ENCODE measurements at places on chromosomes 1 and 21.
A peak's percentile ranks its signal among the peaks of the same experiment; 100 is the strongest.

DNA sequence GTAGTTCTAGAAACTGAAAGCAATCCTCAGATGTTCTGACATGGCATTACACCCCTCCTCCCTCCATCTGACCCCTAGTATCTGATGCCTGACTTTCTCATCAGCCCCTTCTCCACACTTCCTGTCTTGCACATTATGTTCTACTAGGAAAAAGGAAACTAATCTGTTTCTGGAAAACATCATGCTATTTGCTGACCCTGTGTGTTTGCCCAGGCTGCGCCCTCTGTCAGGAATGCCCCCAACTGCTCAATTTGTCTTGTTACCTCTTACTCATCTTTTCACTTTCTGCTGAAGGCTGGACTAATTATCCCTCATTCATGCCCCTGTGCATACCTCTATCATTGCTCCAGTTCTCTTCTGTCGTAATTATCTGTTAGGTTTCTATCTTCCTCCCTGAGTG lies 37.5 kb upstream of the DAB1 start:
- no peak for DNase-seq

DNA sequence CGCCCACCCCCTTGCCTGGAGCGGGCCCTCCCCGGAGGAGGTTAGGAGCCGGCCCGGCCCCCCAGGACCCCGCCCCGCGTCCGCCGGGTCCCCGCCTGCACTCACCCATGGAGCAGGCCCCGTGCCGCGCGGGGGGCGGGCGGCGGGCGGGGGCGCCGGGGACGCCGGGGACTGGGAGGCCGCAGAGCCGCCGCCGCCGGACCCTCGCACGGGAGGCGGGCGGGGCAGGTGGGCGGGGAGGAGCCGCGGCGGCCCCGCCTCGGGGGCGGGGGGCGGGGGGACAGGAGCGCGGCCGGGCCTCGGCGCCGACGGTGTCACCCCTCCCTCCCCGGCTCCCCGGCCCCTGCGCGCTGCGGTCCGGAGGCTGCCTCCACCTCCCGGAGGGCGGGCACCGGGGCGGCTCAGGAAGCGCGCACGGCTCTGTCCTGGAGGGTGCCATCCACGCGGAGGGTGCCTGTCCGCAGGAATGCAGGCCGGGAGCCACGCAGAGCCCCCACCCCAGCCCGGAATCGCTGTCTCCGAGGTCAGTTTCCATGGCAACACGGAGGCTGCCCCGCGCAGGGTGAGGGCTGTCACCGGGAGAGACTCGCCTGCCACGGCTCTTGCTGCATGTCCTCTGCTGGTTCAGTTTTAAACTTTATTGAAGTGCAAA lies 5.9 kb upstream of the PLEKHG5 start:
- DNase-seq, result no peak

GRCh38 chr1:51415963-51416362 lies 85.6 kb upstream of the TTC39A start:
- no peak for DNase-seq

- no peak for DNase-seq
These were observed 16.1 kb downstream of the EIF2B3 start for GRCh38 chr1:44970317-44970716.

DNA sequence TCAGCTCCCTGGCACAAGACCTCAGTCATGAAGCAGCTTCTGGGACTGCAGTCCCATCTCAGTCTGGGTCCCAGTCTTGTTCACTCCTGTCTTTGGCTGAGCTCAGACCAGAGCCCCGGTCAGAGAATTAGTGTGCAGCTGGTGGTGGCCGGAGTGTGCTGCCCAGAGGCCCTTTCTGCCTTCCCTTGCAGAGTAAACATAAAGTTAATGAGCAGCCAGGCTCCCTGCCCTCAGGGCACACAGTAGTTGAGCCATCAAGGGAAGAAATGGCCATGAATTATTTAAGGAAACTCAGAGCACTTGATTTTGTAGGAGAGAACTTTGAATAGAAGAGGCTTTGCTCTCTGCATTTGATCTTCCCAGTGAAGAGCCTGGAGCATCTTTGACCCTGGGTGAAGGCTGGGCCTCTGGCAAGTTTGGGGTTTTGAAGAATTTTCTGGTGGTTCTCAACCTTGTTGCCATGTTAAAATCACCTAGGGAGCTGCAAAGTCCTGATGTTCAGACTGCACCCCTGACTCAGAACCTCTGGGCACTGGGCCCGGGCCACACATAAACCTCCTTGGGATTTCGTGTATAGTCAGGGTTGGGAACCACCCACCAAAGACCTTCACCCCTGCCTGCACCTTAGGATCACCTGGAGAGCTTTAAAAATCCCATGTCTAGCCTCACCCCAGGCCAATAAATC lies 26.4 kb upstream of the SELENON start:
- DNase-seq, result no peak

GRCh38 chr1:109253803-109254620 lies 4.7 kb downstream of the CELSR2 start:
- DNase-seq, result no peak

DNA sequence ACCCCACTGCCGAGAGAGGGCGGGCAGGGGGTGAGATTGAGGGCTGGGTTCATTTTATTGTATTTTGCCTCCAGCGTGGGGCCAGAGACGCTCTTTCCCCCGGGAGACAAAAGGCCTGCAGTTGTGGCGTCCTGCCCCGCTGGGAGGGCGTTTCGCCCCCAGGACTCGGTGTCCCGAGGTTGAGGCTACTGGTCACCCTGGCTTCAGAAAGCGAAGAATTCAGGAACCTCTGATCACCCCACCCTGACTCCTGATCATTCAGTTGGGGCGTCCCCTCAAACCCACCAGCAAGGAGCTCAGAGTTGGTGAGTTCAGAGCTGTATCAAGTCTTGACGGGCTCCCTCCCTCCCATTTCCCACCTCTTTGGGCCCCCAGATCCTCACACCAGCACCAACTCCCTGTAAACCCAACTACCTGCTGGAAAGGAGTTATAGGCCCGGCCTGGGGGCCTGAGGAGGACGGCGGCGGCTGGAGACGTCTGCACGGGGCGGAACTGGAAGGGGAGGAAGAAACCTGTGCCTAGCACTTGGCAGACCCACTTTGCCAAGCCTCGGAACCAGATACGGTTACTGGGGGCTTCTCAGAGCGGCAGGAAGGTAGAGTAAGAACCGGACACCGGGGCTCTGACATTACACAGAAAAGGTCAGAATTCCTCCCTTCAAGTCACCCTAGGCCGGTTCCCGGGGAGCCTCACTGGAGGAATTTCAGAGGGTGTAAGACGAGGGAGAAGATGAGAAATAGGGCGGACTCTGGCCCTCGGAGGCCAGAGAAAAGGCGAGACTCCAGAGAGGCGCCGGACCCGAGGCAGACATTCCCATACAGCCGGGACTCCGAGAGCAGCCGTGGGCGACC lies 761 bp upstream of the PAX7 start:
- DNase-seq, result no peak

- no peak for DNase-seq
These were observed 321.2 kb downstream of the VAV3 start for GRCh38 chr1:107643766-107644165.

DNA sequence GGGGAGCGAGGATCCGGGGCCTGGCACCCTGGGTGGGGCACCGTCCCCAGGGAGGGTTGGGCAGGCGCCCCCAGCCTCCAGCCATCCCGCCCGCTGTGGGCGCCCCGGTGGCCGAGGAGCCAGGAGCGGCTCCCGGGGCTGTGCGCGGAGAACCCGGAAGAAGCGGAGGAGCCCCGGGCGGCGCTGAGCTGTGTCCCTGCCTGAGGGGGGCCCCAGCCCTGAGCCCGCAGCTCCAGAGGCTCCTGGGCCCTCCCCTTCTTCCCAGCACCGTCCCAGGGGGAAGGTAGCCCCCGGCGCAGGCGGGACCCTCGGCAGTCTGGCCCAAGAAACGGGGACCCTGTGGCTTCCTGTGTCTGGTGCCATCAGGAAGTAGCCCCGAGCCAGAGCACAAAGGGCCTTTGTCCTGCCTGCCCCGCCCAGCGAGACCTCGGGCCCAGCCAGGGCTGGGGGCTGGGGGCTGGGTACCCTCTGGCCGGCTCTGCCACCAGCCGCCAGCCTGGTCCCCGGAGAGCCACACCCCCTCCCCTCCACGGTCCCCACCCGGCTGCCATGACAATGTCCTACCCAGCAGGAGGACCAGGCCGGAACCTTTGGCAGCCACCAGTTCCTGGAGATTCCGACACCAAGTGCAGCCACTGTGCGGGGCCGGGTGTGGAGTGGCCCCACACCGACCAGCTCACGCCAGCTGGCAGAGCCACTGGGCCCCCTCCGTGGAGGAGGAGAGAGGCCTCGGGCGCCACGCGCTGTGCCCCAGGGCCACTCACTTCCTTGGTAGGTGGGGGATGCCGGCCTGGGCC lies 15.6 kb upstream of the TTLL10 start:
- peak; percentile 52 for DNase-seq

DNA sequence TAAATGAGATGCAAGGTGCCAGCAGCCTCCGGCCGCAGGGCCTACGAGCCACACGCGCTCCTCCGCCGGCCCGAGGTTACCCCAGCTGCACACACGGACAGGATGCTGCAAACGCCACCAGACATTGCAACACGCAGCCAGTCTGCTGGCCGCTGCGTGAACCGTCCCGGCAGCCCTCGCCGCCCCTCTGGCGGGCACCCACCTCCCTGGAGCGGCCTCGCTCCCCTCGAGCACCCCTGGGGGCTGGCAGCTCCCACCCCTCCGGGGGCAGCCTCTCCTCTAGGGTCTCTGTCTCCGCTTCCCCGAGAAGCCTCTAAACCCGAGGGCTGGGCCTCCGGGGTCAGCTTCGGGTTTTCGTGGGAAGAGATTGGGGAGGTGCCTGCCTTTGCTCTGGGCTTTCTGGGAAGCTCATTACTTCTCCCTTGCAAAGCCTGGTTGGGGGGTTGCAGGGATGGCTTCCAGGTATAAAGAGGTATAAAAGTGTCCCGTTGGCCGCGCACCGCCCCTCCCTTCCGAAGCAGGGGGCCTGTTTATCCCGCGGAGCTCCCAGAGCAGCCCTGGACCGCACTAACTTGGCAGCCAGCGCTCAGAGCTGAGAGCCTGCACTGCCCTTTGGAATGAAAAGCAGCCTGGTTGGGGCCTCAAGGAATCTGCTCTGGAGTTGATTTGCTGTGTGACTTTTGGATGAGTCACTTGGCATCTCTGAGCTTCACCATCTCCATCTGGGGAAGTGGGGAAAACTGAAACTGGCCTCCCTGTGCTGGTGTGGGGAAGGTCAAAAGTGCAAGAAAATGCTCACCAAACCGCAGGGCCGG lies 21.8 kb downstream of the DHRS3 start:
- no peak for DNase-seq

DNA sequence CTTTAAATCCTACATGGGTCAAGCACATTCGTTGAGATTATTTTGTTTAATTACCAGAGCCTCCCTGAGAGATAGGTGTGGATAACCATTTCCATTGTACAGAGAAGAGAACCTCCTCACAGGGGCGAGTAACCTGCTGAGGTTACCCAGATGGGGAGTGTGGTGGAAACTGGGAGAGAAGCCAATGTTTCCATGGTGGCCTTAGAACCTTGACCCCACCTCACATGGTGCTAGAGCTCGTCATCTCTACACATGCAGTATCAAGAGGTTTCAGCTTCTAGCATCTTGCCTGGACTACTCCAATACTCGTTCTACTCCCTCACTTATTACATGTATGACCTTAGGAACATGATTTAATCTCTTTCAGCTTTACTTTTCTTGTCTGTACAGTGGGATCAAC lies 4.8 kb downstream of the REG4 start:
- no peak for DNase-seq

GRCh38 chr1:77021732-77022131 lies 154.5 kb downstream of the ST6GALNAC5 start:
- no peak for DNase-seq

DNA sequence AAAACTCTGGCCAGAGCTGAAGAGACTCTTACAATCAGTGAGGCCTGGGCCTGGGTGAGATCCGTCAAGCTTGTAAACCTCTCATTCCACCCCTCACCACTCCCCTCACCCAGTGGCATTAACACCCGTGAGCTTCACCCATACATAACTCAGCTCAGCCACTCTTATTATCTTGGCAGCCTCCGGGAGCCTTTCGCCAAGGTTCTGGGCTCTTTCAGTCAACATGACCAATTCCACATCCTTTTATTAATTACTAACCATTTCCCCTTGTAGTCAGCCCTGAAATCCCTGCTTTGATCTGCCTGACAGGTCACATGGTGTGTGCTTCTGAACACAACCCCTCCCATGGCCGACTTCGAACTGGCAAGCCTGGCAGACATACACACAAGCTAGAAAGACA lies 134.8 kb downstream of the SETD4 start:
- no peak for DNase-seq

DNA sequence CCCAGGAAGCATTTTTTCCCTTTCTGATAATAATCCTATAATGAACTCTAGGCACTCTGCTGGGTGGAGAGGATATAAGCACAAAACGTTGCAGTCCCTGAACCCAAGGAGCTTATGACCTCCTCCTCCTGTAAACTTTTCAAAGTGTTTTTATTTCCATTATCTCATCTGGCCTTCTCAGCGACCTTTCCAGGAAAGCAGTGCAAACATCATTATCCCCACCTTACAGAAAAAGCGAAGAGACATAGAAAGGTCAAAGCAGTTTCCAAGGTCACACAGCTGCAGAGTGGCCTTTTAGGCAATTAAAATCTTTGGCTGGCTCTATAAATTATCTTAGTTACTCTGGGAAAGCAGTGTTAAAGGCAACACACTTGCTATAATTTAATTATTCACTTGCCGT lies 63.8 kb downstream of the OLFML3 start:
- no peak for DNase-seq

GRCh38 chr1:26582836-26583460 lies 53.4 kb downstream of the RPS6KA1 start:
- DNase-seq, result no peak

GRCh38 chr1:228460821-228461220 lies 26.4 kb upstream of the RNF187 start:
- DNase-seq, result no peak
